AG04449 (cell line): ENCODE measurements at places on chromosomes 4 and X.
A peak's percentile ranks its signal among the peaks of the same experiment; 100 is the strongest.

DNA sequence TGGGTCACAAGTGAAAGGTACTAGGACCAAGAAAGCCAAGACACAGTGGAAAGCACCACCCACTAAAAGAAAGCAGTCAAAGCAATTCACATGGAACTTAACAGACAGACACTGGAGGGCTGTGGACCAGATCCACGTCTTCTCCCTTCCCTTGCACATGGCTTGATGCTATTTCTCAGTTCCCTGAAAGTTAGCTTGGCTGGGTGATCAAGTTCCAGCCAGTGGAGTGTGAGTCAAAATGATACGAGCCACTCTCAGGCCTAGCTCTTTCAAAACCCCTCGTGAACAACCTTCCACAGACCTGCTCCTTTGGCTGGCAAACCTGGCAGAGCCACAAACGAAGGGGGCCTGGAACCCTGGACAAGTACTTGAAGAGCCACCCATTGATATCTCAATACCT, 52.0 kb downstream of the RELL1 start:
- no peak for DNase-seq

GRCh38 chr4:140136509-140136908, 17.5 kb downstream of the MAML3 start:
- DNase-seq = no peak

DNA sequence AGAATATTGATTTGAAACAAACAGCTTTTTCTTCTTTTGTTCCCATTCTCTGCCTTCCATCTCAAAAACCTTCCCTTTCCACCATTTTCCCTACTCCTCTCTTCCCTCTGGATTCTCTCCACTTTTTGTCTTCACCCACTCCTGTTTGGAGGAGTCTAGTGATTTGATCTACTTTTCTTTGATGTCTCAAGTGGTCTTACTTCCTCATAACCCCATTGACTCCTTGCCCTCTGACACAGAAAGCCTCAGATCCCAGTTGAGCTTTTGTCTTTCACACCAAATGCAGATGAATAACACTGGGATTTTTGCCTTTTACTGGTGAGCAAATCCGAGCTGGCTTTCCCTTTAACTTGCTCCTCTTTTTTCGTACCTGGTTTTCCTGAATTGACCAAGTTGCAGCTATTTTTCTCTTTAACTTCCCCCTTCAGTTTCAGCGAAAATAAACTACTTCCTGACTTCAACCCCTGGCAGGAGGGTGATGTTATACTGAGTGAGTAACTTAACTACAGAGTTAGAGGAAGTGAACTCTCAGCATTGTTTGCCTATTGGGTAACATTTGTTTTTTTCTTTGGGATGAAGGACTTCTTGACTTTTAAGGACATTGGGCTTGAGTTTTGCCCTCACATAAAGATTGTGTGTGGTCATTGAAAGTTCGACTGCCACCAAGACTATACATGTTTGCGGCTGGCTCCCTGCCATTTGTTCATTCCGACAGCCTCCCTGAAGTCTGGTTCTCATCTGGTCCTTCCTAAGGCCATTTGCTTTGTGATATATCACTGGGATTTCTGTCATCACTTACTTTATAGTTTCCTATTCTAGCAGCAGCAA, 392.8 kb upstream of the NR3C2 start:
- no peak for DNase-seq

DNA sequence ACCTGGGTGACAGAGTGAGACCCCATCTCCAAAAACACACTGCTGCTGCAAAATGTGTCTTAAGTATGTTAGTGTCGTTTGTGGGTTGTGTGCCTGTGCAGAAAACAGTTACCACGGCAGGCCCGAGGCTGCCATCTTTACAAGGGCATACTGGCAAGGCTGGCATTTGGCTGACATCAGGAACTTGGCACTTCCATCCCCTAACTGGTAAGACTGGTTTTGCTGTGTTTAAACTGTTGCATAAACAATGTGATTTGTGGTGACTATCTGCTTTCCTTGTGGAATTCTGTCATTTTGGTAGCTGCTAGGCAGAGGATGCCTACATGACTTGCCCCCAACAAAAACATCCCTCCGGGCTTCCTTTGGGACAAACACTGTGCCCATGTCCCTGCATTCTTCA, 12.3 kb downstream of the LRP2BP start:
- DNase-seq = no peak

DNA sequence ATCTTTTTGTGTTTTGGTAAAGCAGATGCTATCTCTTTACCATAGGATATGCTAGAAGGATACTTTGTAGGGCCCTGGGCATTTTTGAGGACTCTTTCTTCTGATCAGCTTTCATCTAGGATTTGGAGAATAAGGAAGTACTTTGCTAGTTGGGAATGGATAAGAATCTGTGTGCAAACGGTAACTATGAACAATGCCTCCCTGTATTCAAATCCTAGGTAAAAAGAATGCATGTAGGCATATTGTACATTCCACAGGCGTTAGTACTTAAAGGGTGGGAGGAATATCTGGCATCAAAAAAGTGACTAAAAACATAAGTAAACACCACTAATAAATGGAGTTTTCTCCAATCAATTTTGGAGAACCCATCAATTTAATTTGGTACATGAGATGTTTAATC, 59.7 kb downstream of the SH3BGRL start:
- no peak for DNase-seq

- no peak for DNase-seq
Measured at GRCh38 chr4:73762409-73762808, 22.0 kb downstream of the CXCL8 start.

GRCh38 chrX:129980540-129981199, 1.8 kb upstream of the BCORL1 start:
- no peak for DNase-seq

GRCh38 chr4:30757357-30757756, 37.2 kb downstream of the PCDH7 start:
- peak; percentile 41 for DNase-seq

- no peak for DNase-seq
Measured at GRCh38 chr4:81550388-81550859, 78.7 kb upstream of the RASGEF1B start.

- DNase-seq = no peak
Measured at GRCh38 chr4:115396034-115396433, 282.6 kb upstream of the NDST4 start.

DNA sequence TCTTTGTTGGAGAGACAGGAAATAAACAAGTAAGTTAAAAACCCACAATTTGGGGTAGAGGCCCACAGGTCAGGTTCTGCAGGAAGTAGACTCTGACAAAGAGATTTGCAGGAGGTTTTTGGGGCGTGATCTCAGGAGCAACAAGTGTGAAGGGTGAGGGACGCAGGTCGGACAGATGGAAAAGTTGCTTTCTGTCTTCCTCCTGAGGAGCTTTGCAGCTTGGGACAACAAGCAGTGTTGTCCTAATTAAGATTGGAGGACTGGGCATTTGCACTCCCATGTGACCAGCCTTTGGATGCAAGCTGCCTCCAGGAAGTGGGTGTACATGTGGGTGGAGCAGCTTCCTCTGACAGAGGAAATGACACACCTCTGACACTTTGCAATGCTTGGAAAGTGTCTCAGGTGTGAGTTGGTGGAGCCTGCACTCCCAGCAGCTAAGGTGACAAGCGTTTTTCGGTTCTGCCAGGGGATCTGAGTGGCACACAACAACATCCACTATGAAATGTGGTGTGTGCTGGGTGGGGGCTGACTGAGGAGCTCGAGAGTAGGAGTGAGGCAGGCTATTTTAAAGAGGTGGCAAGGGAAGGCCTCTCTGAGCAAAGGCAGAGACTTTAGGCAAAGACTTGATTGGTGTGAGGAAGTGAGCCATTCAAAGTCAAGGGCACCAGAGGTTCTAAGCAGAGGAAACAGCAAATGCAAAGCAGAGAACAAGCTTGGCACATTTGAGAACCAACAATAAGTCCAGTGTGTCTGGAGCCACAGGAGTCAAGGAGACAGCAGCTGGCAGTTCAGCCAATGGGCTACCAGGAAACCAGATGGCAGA, 339.8 kb upstream of the GATB start:
- DNase-seq = no peak

DNA sequence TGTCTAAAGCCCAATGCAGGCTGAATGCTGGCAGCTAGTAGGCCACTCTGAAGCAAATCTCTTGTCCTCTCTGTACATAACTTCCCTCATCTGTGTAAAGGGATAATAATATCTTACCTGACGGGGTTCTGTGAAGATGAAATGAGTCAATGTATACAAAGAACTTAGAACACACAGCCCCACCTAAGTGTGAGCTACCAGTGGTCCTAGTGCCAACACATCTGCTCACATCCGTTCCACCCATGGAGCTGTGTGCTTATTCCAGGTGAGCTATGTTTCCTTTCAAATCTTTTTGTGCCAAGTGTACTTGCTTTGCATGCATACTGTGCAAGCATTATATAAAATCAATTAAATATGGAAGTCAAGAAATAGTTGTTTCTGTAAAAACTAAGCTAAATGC, 116.4 kb downstream of the TSPAN5 start:
- no peak for DNase-seq

DNA sequence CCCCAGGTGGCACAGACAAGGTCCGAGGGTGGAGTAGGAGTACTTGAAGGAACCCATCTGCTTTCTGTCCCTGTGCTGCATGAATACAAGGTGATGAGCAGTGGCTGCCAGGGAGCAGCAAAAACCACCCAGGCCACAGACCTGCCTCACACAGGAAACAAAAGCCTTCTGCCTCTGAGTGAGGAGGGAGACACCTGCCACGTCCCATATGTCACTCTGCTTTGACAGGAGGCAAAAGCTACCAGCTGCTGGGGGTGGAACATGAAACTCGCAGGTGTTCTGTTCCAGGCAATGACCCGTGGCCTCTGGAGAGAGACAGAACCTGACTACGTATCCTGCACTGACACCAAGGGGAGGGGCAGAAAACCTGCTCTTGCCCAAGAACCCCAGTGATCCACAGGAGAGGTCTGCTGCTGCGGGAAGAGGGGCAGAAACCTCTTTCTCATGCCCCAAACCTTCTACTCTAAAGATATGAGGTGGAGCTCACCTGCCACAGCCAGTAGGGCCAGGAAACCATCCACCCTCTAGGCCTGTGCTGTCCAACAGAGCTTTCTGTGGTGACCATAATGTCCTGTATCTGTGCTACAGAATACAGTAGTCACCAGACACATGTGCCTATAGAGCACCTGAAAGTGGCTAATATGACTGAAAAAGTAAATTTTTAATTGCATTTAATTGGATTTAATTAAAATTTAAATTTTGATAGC, 172.9 kb downstream of the PRDM5 start:
- DNase-seq = no peak

GRCh38 chrX:106341823-106342222, 173.7 kb downstream of the PWWP3B start:
- DNase-seq = no peak

DNA sequence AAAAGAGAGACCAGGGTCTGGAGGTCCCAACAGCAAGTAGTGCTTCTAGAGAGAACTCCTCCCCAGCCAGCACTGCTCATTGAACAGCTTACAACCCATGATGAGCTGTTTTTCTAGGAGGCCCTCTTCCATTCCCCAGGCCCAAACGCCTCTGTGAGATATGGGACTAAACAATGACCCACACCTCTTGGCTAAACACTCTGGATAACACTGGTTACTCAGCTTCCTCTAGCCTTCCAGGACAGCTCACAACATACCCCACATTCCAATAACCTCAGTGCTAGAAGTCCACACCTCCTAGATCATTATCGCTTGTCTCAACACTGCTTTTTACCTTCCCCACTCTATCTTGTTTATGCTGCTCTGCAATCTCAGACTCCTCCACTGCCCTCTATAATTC, 35.4 kb upstream of the PGRMC2 start:
- DNase-seq = peak; percentile 72

GRCh38 chr4:158131027-158131426, 41.8 kb downstream of the GASK1B start:
- DNase-seq = no peak

DNA sequence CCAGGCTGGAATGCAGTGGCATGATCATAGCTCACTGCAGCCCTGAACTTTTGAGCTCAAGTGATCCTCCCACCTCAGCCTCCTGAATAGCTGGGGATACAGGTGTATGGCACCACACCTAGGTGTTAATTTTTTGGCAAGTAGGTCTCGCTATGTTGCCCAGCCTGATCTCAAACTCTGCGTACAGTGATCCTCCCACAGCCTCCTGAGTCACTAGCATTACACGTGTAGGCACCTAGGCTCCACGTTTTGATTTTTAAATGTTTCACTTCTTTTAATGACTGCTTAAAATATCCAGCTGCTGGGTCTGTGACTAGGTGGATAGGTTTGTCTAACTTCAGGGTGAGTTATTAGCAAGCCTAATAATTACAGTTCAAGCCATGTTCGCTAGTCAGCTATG, 44.5 kb downstream of the GATB start:
- no peak for DNase-seq
